NCI-H748 treated with DMSO at 0.1 percent for 48 hours (cell line): ENCODE measurements at places on chromosomes 1 and 21.

DNA sequence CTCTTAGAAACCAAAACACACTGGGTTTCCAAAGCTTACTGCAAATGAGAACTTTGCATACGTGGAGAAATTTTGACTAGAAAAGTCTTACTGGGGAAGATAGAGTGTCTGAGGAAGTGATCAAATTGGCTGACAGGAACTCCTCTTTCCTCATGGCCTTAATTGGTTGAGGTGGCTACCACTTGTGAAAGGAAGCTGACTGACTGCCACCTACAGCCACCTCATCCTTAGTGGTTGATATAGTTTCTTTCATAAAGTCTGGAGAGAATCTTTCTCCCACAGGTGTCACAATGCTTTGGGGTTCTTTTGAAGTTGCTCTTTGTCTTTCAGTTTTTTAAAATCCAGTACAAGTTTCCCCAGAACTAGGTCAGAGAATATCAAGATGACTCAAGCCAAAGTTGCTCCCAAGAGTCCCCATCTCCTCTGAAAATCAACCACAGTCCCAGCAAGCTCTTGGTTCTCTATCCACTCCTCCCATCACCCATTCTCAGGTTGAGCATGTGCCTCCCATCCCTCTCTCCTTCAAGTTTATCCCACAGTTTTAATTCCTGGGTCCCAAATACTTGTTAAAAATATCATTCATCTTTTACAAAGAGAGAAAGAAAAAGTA is 43.3 kb downstream of the GPR88 start:
- DNase-seq, result no peak

DNA sequence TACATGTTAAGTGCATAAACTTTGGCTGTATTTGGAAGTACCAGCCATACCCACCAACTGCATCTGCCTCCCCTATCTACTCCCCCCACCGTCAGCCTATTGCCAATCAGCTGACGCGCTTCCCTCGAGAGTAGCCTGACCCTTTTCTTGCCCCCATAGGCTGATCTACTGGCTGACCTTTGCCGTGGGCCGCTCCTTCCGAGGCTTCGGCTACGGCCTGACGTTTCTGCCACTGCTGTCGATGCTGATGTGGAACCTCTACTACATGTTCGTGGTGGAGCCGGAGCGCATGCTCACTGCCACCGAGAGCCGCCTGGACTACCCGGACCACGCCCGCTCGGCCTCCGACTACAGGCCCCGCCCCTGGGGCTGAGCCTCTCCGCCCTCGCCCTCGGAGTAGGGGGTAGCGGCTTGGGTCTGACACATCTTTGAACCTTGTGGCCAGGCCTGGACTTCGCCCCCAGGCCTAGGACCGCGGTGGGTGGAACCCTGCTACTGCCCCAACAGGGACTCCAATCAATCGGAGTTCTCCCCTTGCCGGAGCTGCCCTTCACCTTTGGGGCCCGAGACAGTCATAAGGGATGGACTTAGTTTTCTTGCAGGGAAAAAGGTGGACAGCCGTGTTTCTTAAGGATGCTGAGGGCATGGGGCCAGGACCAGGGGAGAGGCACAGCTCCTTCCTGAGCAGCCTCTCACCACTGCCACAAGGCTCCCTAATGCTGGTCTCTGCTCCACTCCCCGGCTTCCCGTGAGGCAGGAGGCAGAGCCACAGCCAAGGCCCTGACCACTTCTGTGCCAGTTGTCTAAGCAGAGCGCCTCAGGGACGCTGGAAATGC is 4.0 kb downstream of the GLMP start:
- peak; percentile 71 for DNase-seq

GRCh38 chr21:44649521-44650100 is 3.4 kb downstream of the KRTAP10-11 start:
- no peak for DNase-seq

GRCh38 chr21:41765420-41765821 is 1.4 kb downstream of the RIPK4 start:
- DNase-seq, result no peak

GRCh38 chr1:30120245-30121000 is 603.0 kb downstream of the MATN1 start:
- DNase-seq, result no peak

DNA sequence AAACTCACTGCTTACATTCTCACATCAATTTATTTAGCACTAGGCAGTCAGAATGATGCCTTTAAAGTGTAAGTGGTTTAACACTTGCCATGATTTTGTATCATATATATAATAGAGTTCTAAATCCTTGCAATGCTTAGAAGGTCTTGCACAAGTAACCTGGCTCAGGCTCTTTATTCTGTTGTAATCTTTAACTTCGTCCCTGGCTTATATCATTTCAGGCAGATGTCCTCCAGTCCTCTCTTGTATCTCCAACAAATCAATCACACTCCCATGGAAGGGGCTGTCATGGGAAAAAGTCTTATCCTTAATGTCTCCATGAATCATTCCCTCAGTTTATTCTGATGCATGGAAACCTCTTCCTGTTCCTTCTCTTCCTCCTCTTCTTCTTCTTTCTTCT is 841.6 kb upstream of the B3GALT2 start:
- no peak for DNase-seq

DNA sequence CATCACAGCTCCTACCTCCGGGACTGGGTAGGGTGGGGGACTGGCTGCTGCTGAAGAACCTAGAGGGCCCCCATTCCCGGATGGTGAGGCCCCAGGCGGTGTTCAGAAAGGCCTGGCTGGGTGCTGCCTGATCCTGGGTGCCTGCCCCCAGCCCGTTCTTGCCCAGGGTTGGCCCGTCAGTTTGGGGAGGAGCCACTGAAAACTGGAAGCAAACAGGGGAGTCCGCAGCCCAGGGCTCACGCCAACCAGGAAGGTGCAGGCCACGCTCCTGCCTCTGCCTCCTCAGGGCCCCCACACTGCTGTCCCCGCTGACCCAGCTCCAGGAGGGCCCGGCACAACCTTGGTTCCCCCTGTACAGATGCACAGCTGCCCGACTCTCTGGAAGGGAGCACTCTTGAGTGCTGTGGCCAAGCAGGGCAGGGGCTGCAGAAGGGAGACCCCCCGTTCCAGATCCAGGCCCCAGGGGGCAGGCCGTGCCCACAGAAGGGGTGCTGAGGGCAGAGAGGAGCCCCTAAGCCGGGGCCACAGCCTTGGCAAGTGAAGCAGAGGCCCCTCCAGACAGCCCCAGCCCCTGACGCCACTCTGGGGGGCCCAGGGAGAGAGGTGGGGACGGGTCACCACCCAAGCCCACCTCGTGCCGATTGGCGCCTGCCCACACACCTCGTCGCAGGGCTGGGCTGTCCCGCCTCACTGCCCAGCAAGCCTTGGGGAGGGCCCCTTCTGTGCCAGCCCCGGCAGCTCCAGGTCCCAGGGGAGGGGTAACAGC is 5.5 kb downstream of the C1QTNF12 start:
- DNase-seq, result no peak

GRCh38 chr1:21657456-21658190 is 11.5 kb downstream of the RAP1GAP start:
- DNase-seq, result no peak

DNA sequence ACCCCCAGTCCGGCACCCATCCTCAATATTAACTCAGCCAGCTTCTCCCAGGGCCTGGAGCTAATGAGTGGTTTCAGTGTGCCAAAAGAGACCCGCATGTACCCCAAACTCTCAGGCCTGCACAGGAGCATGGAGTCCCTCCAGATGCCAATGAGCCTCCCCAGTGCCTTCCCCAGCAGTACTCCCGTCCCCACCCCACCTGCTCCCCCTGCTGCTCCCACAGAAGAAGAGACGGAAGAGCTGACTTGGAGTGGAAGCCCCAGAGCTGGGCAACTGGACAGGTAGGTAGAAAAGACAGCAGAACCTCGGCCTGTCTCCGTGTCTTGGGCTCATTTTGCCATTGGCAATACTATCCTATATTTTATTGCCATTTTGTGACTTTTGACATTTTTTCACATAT is 45.4 kb upstream of the IPO9 start:
- no peak for DNase-seq

DNA sequence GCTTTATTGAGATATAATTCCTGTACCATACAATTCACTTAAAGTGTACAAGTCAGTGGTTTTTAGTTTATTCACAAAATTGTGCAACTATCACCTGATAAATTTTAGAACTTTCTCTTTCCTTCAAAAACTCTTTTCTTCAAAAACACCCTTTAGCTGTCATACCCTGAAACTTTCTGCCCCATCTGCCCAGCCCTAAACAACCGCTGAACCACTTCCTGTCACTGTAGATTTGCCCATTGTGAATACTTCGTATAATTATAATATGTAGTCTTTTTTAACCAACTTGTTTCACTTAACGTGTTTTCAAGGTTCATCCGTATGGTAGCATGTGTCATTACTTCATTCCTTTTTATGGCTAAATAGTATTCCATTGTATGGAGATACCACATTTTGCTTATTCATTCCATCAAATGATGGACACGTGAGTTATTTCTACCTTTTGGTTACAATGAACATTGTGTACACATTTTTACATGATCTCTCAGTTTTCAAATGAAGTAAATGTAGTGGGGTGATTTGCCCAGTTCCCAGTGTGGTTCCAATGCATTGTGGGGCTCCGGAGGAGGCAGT is 37.9 kb downstream of the WNT4 start:
- no peak for DNase-seq

DNA sequence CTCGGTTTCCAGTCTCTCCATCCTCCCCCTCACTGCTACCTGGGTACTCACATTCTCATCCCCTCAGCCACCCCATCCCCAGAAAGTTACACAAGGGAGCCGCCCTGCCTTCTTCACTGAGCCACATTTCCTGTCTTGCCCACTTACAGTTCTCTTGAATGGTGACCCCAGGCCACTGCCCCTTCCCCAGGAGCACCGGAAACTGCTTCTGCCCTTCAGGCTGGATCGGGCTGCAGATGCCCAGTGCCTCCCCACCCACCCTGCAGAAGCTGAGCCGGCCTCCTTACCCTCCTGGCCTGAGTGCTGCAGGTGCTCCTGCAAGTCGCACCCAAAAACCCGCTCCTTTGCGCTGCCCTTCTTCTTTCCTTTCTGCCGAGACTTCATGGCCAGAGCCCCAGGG is 450 bp downstream of the ARHGAP30 start:
- no peak for DNase-seq

DNA sequence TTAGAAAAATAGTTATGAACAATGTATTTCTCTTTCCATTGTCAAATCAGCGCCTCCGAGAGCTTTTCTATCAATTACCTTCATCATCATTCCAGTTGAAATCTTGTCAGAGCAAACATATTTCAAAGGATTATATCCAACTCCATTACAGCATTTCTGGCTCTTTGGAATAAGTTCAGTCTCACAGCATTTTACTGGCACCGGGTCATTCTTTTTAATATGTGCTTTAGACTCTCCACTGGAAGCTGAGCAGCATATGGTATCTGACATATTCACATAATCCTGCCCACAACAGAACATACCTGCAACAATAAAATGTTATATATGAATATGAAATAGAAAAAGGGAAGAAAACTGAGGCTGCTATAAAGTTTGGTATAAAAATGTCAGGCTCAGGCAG is 222.9 kb downstream of the KCTD3 start:
- no peak for DNase-seq
